Right renal pelvis (tissue), 4 donors: ENCODE measurements at places on chromosomes 7 and 10. TPM values are rescaled to one million over a fixed set of nuclear protein-coding genes. Genes with fewer than 3 reads are reported as not detected.

DNA sequence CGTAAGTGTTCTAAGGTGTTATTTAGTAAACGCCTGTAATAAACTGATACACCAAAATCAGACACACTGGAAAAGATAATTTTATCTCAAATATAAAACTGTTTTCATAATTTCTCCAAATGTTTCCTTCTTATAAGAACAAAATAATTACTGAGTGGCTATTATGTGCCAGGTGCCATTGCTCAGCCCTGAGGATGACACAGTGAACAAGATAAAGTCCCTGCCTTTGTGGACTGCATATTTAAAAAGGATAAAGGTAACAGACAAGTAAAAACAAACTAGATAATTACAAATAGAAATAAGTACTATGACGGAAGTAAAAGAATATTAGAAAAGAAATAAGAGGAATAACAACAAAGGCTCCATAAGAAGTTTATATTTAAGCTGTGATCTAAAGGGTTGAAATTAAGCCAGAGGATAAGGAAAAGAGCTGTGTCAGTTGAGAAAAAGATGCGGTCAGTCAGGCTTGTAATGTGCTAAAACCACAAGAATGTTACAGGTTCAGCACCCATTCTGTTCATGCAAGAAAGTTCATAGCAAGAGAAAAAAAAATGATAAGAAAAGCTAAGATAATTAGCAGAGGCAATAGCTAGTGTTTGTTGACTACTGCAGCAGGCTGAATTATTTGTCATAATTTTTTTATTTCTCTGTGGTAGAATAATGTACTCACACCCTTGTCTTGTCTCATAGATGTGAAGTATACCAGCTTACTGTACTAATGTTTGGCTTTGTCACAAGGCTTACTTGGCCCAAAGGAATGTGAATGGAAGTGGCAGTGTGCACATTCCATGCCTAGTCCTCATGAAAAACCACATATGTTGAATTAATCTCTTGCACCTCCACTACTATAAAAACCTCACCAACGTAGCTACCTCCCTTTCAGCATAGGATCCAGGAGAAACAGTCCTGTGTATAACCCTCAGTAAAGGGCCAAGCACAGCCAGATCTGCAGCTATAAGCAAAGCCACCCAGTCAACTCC lies 75.1 kb downstream of the CRPPA start:
- DNase-seq = no peak

- no peak for DNase-seq
Observed at GRCh38 chr7:139613971-139614411, 90.5 kb downstream of the CLEC2L start.

The INHBA gene
- 4.8 TPM for polyA plus RNA-seq

GRCh38 chr7:18202315-18203045 lies 174.8 kb upstream of the PRPS1L1 start:
- no peak for DNase-seq
